ENCODE measurements at places on chromosomes 1 and 21.
A peak's percentile ranks its signal among the peaks of the same experiment; 100 is the strongest.

GRCh38 chr1:219405531-219406331 lies 207.2 kb downstream of the ZC3H11B start:
- DNase-seq, result no peak

- no peak for DNase-seq
Observed at GRCh38 chr1:177432897-177433296, 262.1 kb downstream of the BRINP2 start.

DNA sequence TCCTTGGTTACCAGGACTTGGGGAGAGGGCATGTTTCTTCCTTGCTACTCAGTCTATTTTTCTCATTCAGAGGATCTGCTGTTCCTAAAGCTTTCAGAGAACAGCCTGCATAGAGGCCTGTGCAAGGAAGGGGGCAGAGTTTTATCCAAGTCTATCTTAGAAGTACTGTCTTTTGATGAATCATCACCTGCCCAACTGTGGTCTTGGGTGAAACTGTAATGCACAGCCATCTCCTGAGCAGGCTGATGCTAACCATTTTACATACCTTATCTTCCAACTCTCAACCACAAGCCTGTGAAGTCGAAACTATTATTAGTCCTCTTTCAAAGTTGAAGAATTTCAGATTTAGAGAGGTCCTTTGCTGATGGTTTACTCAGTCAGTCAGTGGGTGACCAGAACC lies 368.0 kb downstream of the HHAT start:
- DNase-seq, result no peak

GRCh38 chr1:31072304-31072746 lies 6.8 kb upstream of the PUM1 start:
- DNase-seq, result no peak

DNA sequence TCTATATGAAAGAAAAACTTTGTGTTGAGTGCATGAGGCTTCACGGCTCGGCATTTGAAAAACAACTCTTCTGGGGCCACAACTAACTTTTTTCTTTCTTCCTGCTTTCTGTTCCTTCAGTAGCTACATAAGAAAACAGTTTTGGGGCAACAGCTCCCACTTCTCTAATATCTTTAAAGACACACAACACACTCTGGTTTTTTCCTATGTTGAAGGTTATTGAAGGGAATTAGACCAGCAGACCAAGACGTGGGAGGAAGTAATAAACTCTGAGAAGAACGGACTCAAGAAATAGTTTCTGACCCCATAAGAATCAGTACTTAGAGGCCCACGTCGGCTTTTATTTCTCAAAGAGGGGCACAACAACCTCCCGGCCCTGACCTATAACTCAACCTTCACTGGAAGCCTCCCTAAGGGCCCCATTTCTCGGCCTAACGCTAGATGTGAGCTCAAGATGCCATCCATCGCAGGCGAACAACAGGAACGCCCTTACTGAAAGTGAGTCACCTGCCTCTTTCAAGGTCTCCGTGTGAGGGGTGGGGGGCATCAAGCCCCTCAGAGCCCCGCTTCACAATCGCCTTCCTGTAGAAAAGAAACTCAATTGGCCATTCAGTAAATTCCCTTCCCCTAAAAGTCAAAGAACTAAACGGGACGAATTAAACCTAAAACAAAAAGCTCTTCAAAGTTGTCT lies 844 bp downstream of the ZMYM6 start:
- peak; percentile 31 for DNase-seq

DNA sequence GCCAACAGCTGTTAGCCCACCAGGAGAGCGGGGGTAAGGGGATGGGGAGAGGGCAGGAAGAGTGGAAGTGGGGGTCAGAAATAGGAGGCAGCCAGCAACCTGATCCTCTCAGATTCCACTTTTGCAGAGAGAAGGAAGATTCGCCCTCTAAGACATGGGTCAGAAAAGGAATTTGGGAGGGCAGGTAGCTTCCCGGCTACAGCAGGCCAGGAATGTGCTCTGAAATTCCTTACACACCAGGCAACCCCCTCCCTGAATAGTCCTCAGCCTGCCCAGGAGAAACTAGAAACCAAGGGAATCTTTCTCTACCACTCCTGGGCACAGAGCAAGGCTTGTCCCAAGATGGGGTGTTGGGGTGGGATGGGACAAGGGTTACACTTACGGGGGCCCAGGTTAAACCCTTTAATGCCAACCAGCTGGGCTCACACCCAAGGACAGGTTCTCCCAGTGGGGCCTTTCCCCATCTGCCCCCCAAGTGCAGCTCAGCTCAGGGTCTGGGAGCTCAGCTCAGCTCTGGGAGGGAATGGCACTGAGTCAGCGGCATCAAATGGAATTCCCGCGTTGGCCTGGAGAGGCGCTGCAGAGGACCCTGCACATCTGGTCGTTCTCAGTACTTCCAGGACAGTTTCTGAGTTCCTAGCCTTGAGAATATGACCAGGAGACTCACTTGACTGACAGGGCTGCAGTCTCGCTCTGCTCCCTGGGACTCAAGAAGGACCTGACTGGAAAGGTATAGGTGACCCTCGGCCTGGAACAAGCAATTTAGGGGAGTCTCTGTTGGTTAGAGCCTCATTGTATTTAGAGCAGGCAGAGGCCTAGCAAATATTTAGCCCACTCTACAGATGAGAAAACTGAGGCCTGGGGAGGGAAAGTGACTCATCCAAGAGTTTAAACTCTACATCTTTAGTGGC lies 761 bp downstream of the TNNT2 start:
- no peak for DNase-seq

DNA sequence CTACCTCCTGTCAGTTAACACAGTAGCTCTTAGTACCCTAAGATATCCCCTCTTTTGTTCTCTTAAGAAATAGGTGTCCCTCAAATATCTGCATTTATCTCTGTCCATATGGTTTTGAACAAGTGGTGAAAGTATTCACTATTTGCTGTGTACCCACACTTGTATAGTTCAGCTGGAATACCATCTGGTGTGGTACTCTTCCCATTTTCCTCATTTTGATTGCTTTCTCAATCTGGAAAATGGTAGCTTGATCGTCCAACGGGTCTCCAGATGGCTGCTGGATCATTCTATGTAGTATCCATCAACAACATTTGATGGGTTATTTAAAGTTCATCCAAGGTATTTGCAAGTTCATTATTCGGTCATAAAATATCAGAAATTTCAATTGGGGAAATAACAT lies 100.3 kb upstream of the DPYD start:
- no peak for DNase-seq

- DNase-seq, result no peak
Observed at GRCh38 chr1:32150847-32151246, 28.6 kb upstream of the TXLNA start.

DNA sequence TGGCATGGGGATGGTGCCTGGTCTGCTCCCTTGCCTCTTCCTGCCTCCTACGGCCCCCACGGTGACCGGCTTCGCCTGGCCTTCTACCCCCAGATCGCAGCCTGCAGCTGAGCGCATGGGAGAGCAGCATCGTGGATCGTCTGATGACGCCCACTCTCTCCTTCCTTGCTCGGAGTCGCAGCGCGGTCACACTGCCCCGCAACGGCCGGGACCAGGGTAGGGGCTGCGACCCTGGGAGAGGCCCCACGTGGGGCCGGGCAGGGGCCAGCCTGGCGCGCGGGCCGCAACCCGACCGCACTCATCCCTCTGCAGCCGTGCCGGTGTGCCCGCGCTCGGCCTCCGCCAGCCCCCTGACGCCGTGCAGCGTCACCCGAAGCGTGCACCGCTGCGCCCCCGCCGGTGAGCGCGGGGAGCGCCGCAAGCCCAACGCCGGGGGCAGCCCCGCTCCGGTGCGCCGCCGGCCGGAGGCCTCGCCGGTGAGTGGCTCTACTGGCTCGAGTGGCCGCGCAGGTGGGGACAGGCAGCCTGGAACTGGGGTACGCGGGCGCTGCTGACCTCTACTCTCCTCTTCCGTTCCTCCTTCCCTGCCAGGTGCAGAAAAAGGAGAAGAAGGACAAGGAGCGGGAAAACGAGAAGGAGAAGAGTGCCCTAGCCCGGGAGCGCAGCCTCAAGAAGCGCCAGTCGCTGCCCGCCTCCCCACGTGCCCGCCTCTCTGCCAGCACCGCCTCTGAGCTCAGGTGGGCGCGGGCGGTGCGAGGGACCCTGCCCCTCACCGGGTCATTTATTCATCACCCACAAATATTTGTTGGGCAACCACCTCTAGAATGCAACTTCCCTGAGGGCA lies 20.4 kb downstream of the MAP7D1 start:
- DNase-seq, result no peak

DNA sequence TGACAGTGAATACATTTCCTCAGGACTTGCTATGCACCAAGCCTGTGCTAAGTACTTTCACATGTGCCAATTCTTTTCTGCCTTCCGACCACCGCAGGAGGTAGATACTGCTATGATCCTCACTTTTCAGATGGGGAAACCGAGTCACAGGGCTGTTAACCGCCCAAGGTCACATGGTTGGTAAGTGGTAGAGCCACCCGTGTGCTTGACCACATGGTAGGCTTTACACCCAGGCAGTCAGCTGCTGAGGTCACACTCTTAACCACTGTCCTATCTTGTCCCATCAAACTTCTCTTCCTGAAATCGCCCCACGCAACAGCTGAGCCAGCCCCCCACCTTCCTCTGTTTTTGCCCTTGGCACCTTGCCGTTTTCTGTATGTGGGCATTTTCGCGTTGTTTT lies 31.0 kb upstream of the SDHB start:
- DNase-seq, result no peak

DNA sequence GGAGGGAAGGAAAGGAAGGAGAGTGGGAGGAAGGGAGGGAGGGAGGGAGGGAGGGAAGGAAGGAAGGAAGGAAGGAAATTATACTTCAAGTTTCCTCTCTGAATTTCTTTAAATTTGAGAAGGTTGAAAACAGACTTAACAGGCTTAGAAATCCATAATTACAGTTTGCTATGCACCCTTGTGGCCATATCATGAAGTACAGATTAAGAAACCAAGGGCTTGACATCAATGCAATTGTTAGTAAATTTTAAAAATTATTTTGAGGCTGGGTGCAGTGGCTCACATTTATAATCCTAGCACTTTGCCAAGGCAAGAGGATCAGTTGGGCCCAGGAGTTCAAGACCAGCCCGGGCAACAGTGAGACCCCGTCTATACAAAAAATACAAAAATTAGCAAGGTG lies 14.4 kb downstream of the ANP32E start:
- no peak for DNase-seq

DNA sequence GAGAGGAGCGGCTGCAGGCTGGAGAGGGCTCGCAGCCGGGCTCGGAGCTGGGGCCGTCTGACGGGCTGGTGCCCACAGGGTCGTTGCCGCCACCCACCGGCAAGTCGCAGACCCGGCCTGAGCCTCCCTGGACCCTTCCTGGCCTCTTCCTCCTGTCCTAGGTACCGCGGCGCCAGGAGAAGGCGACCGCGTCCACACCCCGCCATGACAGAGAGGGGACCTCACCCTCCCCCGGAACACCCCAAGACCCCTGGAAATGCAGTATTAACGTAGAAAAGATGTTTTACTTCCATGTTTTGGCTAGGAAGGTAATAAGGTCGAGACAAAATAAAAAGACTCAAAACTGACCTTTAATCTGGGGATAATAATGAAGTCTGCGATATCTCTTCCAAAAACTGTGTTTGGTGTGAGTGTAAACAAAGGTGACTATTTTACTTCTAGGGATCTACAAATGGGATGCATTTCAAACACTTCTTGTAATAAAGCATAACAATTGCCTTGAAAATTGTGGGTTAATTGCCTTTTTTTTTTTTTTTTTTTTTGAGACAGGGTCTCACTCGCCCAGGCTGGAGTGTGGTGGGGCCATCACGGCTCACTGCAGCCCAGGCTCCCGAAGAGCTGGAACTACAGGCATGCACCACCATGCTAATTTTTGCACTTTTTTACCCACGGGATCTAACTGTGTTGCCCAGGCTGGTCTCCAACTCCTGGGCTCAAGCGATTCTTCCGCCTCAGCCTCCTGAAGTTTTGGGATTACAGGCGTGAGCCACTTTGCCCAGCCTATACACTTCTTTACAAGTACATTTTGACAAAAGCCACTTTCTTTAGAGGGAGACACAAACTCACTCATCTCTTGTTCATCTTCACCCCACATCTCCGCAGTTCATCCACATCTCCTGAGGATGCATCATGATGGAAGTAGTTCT lies 838 bp upstream of the RSRP1 start:
- peak; percentile 16 for DNase-seq

- DNase-seq, result no peak
Observed at GRCh38 chr1:8097077-8097799, 71.1 kb upstream of the ERRFI1 start.

- no peak for DNase-seq
Observed at GRCh38 chr1:30665216-30666010, 58.0 kb downstream of the MATN1 start.

DNA sequence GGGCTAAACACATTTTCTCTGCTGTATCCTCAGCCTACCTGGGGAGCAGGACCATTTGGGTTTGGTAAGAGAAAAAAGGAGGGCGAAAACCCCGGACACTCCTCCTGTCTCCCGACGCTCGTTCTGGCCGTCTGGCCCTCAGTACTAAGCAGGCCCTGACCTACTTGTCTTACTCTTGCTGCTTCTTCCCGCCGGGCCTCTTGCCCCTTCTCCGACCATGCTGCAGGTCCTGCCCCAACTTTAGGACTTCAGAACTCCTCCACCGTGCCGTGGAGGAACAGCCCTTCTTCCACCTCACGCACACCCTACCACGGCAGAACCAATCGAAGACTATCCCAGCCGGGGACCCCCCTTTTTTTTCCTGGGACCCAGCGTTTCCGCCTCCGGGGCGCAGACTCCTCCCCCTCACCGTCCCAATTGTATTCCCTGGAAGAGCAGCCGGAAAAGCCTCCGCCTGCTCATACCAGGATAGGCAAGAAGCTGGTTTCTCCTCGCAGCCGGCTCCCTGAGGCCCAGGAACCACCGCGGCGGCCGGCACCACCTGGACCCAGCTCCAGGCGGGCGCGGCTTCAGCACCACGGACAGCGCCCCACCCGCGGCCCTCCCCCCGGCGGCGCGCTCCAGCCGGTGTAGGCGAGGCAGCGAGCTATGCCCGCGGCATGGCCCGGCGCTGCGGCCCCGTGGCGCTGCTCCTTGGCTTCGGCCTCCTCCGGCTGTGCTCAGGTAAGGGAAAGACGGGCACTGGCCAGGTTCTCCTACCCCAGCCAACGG lies at the start of gene CHRNB2:
TSS of gene CHRNB2 (plus strand) at position 393 of the 771 bp plus-strand sequence. CDS start at position 660, 267 bp downstream.
- peak; percentile 69 for DNase-seq

- DNase-seq, result no peak
Observed at GRCh38 chr1:107991371-107992066, 26.5 kb upstream of the VAV3 start.

DNA sequence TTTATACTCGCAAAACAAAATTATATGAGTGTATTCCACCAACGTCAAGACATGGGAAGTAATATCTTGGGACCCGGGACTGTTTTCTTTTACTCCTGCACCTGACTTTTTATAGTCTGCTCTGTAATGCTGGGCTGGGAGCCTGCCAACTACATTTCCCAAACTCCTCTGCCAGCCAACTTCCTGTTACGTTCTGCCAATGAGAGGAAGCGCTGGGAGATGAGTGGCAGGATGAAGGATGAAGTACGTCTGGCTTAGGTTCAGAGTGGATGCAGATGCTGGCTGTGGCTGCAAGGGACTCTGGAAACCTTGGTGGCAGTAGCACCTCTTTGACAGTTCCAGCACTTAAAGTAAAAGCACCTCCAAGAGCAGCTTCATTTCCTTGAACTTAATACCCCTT lies 59.6 kb downstream of the USP24 start:
- DNase-seq, result peak; percentile 11

- DNase-seq, result no peak
Observed at GRCh38 chr1:42807056-42807668, 9.8 kb upstream of the ERMAP start.

- DNase-seq, result no peak
Observed at GRCh38 chr1:91948097-91948496, 1.1 kb upstream of the BRDT start.

- DNase-seq, result no peak
Observed at GRCh38 chr1:46302641-46303037, 777 bp downstream of the LRRC41 start.

- no peak for DNase-seq
Observed at GRCh38 chr1:941588-942383, 17.3 kb downstream of the NOC2L start.
